Activated T-helper 17 cell treated with anti-CD3 and anti-CD28 coated beads, Interleukin-2, amount 50 U/mL, for 72 hours (primary cell): ENCODE measurements at places on chromosomes 16 and 17. TPM values are rescaled to one million over a fixed set of nuclear protein-coding genes. Genes with fewer than 3 reads are reported as not detected.

The MED13 gene
- total RNA-seq: 48.9 TPM

The HCRT gene
- not detected for total RNA-seq

The VMO1 gene
- not detected for total RNA-seq

The NHLRC4 gene
- total RNA-seq: 0.80 TPM

The KRT33B gene
- not detected for total RNA-seq

The PRPF8 gene
- total RNA-seq: 426 TPM

The MPP3 gene
- total RNA-seq: 0.58 TPM

The CD7 gene
- total RNA-seq: 378 TPM

The MARCHF10 gene
- total RNA-seq: not detected

The KCNH4 gene
- total RNA-seq: 0.95 TPM

The KIF2B gene
- total RNA-seq: not detected

The PRRT2 gene
- 9.1 TPM for total RNA-seq

The GNAO1 gene
- 0.41 TPM for total RNA-seq

The SDR42E1 gene
- 5.1 TPM for total RNA-seq

The INCA1 gene
- total RNA-seq: 0.69 TPM

The NOD2 gene
- 28.4 TPM for total RNA-seq

The ANKS4B gene
- not detected for total RNA-seq

The CCR7 gene
- total RNA-seq: 304 TPM

The GIT1 gene
- 52.4 TPM for total RNA-seq

The UBE2Z gene
- total RNA-seq: 88.9 TPM

The CCDC200 gene
- total RNA-seq: not detected

The PRDM7 gene
- total RNA-seq: 0.13 TPM

The GGT6 gene
- not detected for total RNA-seq

The CA10 gene
- 0.56 TPM for total RNA-seq

The MMP25 gene
- 7.1 TPM for total RNA-seq

The CBLN1 gene
- total RNA-seq: not detected

The C17orf113 gene
- 0.32 TPM for total RNA-seq

The SLC12A4 gene
- 34.6 TPM for total RNA-seq

The MYL11 gene
- not detected for total RNA-seq

The TRAF4 gene
- 78.4 TPM for total RNA-seq

The CTCF gene
- total RNA-seq: 49.4 TPM

The KRTAP4-3 gene
- total RNA-seq: not detected
